ENCODE measurements at places on chromosomes 11 and 22.

- no peak for DNase-seq
These were observed 36.7 kb downstream of the SPATA19 start for GRCh38 chr11:133808393-133809140.

- no peak for DNase-seq
These were observed 78.0 kb downstream of the TSPAN18 start for GRCh38 chr11:44804449-44805437.

GRCh38 chr22:43883012-43883661, 8.7 kb downstream of the PNPLA5 start:
- peak; percentile 56 for DNase-seq

GRCh38 chr11:2156416-2157182, 4.4 kb downstream of the INS start:
- DNase-seq = peak; percentile 71

DNA sequence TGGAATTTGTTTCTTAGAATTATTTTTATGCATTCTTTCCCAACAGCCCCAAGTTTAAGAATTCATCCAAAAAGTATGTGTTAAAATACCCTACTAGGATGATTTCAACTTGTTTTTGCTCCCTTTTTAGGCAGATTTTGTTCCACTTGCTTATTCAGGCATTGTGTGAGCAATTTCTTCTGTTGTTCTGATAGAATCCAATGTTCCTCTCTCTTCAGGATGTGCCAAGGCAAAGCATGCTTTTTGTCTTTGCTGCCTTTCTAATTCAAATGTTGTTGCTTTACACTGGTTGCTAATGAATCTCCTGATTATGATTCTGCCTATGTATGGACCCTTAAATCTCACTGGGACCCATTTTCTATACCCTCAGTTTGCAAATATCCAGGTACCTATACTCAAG, 131.2 kb upstream of the ARHGAP42 start:
- no peak for DNase-seq

- no peak for DNase-seq
These were observed 11.6 kb downstream of the DDX17 start for GRCh38 chr22:38494498-38494897.

GRCh38 chr22:37202716-37203115, 9.6 kb downstream of the SSTR3 start:
- DNase-seq = no peak

DNA sequence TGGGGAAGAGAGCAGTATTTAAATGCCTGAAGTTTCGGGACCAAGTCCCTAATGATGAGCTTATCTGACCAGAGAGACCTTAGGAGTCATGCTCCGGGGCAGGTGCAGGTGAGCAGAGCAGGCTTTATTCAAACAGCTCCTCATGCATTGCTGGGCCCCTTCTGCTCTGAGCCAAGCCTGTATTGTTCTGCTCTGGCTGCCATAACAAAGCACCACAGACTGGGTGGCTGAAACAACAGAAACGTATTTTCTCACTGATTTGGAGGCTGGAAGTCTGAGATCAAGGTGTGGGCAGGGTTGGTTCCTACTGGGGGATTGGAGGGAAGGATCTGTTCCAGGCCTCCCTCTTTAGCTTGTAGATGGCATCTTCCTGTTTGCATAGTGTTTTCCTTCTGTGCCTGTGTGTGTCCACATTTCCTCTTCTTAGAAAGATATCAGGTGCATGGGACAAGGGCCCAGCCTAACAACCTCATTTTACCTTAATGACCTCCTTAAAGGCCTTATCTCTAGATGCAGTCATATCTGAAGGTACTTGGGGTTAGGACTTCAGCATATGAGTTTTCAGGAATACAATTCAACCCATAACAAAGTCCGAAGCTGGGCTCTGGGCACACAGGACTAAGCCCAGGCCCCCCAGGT, 97.1 kb upstream of the PARVA start:
- no peak for DNase-seq

- DNase-seq = no peak
These were observed 23.5 kb downstream of the RAB38 start for GRCh38 chr11:88151709-88152265.

DNA sequence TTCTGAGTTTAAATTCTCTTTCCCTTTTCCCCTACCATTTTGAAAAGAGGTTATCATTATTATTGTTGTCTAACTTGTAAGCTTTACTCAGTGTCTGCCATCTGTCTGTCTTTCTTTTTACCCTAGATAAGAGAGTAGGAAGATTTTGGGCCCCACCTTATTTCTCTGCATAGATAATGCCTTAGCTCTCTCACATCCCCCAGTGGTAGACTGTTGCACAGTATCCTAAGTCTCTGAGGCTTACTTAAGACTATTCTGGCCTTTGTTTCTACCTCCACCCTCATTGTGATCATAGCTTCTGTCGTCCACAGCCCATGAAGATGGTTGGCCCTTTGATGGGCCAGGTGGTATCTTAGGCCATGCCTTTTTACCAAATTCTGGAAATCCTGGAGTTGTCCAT, 3.6 kb upstream of the OR51L1 start:
- DNase-seq = no peak

GRCh38 chr22:47107431-47107830, 345.0 kb downstream of the TBC1D22A start:
- DNase-seq = no peak

- no peak for DNase-seq
These were observed 54.5 kb downstream of the AASDHPPT start for GRCh38 chr11:106131998-106132397.

DNA sequence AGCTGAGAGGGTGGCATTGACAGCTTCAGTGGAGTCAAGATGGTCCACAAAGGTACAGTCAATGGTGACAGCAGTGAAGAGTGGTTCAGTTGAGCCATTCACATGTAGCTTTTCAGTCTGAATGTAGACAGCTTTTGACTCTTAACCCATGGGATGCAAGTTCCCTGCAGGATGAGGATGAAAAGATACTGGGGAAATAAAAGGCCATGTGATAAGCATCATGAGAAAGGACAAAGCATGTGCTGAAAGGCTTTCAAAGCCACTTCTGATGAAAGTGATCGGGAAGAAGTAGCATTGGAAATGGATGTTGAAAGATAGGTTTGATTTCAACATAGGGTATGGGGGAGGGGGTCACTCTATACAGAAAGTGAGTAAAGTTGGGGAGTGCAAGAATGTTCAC, 182.9 kb downstream of the ETS1 start:
- no peak for DNase-seq

- DNase-seq = no peak
These were observed 61.2 kb downstream of the TBC1D22A start for GRCh38 chr22:46823654-46824053.

GRCh38 chr11:9219572-9219971, 45.6 kb downstream of the DENND5A start:
- no peak for DNase-seq
